ENCODE measurements at places on chromosomes 2 and 18. TPM values are rescaled to one million over a fixed set of nuclear protein-coding genes. Genes with fewer than 3 reads are reported as not detected.

DNA sequence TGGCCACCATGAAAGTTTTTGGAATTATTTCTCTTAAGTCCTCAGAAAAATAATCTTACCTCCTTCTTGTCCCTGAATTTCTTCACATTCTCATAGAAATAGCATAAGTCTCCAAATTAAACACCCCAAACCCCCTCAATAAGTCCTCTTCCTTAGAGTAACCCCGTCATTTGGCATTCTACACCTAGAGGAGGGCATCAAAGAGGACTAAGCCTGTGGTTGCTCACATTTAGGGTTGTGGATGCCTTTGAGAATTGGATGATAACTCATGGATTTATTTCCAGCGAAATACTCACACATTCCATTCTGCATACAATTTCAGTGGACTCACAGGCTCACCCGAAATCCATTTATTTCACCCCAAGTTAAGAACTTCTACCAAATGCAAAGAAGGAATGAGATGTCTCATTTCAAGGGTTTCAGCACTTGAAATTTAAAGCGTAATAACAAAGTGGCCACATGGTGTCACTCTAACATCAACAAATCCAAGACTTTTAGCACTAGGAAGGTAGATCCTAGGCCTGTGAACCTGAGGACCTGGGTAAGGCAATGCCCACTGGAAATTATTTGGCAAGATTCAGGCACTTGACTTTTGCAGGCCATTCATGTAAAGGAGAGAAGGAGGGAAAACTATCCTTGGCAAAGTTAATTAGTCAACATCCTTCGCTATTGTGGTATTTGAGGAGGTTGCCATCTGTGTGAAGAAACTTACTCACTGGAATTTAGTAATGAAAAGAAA is 24.6 kb downstream of the DYTN start:
- DNase-seq: peak; percentile 68
- H3K27ac ChIP-seq: no peak overlapping the region
- H3K36me3 ChIP-seq: no peaks in the 10 kb centered on the region
- no peaks in the 10 kb centered on the region for H3K4me1 ChIP-seq
- H3K27me3 ChIP-seq: no peaks in the 10 kb centered on the region

DNA sequence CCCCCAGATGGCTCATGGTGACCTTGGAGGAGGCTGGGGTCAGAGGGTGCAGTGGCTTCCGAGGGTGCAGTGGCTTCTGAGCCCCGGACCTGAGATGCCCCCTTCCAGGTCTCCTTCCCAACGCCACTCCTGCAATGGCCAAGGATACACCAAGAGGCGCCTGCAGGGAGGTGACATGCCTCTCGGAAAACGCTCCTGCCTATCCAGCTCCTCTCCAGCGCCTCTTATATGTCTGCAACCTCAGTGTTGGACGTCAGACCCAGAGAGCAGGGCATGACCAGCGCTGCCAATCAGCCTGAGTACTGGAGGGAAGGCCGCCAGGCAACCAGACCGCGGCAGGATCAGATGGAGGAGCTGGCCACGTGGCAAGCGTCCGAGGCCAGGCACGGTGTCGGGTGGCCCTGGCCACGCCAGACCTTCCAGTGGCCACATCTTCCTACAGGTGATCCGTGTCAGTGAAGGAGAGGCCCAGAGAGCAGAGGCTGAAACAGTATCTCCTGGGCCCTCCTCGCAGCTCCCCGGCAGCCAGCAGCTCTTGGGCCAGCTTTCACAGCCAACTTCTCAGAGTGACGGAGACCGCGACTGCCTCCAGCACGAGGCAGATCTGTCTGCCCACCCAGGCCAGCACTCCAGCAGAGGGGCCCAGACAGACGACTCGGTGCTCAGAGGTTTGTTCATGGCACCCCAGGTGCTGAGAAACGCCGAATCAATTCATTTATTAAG is 199.5 kb upstream of the SALL3 start:
- H3K27me3 ChIP-seq: no peaks in the 10 kb centered on the region
- no peak for DNase-seq
- no peak overlapping the region for H3K4me3 ChIP-seq
- no peaks in the 10 kb centered on the region for H3K4me1 ChIP-seq

- H3K36me3 ChIP-seq: no peaks in the 10 kb centered on the region
- peak; percentile 1 for DNase-seq
- H3K27me3 ChIP-seq: no peaks in the 10 kb centered on the region
- H3K4me3 ChIP-seq: no peak overlapping the region
Measured at GRCh38 chr2:23703583-23704385, 223.1 kb downstream of the ATAD2B start.

DNA sequence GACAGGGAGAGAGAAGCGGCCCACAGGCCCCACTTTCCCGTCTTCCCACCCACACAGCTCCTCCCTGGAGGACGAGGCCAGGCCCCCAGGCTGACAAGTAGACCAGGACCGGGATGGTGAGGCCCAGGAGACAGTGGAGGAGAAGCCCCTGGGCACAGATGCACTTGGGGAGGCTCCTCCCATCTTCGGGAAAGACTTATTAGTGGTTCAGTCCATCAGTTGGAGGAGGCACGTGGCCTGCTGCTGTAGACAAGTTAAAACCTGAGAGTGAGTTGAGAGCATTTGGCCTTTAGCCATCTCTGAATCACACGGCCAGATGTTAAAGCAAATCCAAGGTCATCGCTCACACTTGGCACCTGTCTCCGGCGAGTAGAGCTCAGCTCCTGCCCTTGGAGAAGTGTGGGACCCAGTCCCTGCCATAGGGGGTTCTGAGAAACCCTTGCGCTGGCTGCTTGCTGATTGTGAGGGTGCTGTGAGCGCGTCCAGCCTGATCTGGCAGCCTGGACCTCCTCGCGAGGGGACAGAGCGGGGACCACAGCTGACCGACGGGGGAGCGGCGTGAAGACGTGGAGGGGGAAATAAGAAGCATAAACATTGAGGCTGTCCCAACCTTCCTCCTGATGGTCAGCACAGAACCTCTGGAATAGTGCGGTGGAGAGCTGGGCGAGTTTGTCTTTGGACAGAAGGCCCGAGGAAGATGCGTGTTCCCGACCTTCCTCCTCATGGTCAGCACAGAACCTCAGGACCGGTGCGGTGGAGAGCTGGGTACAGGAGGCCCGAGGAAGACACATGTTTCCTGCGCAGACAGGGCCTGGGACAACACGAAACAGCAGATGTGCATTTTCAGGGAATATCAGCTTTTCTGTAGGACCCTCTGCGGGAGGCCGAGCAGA is 24.7 kb upstream of the ALLC start:
- no peak overlapping the region for H3K27ac ChIP-seq
- no peak overlapping the region for H3K4me3 ChIP-seq
- DNase-seq: no peak
- H3K36me3 ChIP-seq: no peaks in the 10 kb centered on the region
- no peaks in the 10 kb centered on the region for H3K4me1 ChIP-seq

- H3K27ac ChIP-seq: no peak overlapping the region
- H3K36me3 ChIP-seq: no peaks in the 10 kb centered on the region
- H3K27me3 ChIP-seq: no peaks in the 10 kb centered on the region
- no peaks in the 10 kb centered on the region for H3K4me1 ChIP-seq
- DNase-seq: no peak
- no peak overlapping the region for H3K4me3 ChIP-seq
Measured at GRCh38 chr18:42230636-42231035, 275.6 kb downstream of the PIK3C3 start.

GRCh38 chr2:162085090-162085891 is 11.3 kb upstream of the DPP4 start:
- peaks cover 19% of the 10 kb centered on the region for H3K4me1 ChIP-seq
- H3K27me3 ChIP-seq: no peaks in the 10 kb centered on the region
- no peak overlapping the region for H3K4me3 ChIP-seq
- peak; percentile 48 for DNase-seq
- no peaks in the 10 kb centered on the region for H3K36me3 ChIP-seq

GRCh38 chr2:44826601-44827000 is 114.9 kb upstream of the SIX3 start:
- H3K4me1 ChIP-seq: no peaks in the 10 kb centered on the region
- no peaks in the 10 kb centered on the region for H3K36me3 ChIP-seq
- H3K27me3 ChIP-seq: no peaks in the 10 kb centered on the region
- H3K27ac ChIP-seq: no peak overlapping the region
- DNase-seq: no peak

DNA sequence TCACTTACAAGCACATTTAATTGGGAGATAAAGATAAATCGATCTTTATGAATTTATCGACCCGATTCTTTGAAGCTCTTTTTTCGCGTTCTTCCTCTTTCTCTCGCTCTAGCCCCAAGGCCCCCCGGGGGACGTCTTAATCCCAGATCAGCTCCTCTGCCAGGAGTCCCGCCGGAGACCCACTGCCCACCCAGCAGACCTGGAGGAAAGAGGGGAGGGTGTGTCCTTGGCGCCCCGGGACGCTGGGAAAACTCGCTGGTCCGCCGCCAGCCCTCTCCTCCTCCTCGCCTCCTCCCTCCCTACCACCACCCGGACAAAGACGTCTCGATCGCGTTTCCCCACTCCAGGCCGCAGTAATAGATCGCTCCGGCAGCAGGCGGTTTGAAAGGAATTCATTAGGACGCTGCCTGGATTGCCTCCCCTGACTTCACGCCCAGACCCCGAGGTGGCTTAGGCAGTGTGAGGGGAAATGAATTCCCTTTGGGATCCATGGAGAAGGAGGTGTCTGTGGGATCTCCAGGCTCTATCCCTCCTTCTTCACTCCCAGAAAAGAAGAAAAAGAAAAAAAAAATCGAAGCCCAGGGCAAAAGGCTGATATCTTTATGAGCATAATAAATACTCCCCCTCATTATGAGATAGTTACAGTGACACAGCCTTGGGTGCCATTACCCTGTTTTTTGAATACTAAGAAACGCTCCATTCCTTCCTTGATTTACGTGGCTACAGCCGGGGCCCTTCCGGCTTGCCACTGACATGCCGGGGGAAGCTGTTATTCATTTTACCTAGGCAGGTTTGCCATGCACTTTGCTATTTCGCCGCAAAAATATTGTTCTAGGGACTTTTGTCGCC is 1.8 kb upstream of the GBX2 start:
- H3K27ac ChIP-seq: no peak overlapping the region
- no peak for DNase-seq
- H3K4me3 ChIP-seq: no peak overlapping the region
- peaks cover 100% of the 10 kb centered on the region for H3K27me3 ChIP-seq

The RPRM gene
- total RNA-seq: 2.1 TPM

- H3K4me1 ChIP-seq: peaks cover 11% of the 10 kb centered on the region
- H3K27ac ChIP-seq: no peak overlapping the region
- no peaks in the 10 kb centered on the region for H3K36me3 ChIP-seq
- peaks cover 98% of the 10 kb centered on the region for H3K27me3 ChIP-seq
- H3K4me3 ChIP-seq: no peak overlapping the region
Measured at GRCh38 chr18:59267503-59268126, 5.6 kb downstream of the RAX start.

DNA sequence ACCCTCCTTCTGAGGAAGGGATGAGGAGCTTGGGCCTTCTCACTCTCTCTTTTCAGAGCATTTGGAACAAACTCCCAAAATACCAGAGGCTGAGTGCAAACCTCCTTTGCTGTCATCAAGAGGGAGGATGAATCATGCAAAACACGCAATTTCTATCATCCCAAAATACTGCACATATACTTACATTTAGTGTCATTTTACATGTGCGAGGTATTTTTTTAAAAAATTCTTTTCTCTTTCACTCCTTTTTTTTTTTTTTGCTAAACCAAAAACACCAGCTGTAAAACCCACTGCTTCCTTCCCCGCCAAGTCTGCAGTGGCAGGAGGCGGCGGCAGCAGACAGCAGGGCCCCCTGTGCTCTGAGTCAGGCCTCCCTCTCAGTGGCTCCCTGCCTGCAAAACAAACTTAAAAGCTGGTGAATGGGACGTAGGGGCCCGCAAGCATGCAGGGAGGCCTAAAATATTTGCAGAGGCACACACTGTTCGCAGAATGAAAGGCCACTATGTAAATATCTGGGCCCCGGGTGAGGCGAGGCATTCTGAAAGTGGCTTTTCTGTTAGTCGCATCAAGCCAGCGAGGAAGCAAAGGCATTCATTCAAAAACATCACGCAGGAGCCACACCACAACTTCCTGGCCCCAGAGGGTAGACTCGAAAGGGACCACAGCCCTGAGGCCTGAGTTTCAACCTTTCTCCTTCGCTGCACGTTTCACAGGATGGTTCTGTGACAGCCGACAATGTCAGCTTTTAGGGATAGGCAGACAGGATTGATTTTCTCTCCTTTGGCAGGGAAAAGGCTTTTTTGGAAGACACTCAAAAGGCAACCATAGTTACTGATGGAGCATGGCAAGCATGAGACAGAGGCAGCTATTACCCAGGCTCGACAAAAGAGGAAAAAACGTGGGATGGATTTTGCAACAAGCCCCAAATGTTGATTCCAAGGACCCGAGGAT is 73.4 kb downstream of the ACTR2 start:
- H3K4me1 ChIP-seq: peaks cover 22% of the 10 kb centered on the region
- H3K36me3 ChIP-seq: no peaks in the 10 kb centered on the region
- H3K27me3 ChIP-seq: no peaks in the 10 kb centered on the region
- peak overlapping the region; percentile 68 for H3K27ac ChIP-seq
- DNase-seq: peak; percentile 64

The CPLX4 gene
- total RNA-seq: not detected

Data from hepatocyte (in vitro differentiated cells).